ENCODE measurements at places on chromosomes 7 and 10.
A peak's percentile ranks its signal among the peaks of the same experiment; 100 is the strongest.

- no peak for DNase-seq
Observed at GRCh38 chr10:133151543-133151972, 8.5 kb upstream of the KNDC1 start.

GRCh38 chr7:23275912-23276311, 23.2 kb upstream of the MALSU1 start:
- no peak for DNase-seq

- DNase-seq: no peak
Observed at GRCh38 chr7:37467002-37467401, 18.3 kb upstream of the ELMO1 start.

- no peak for DNase-seq
Observed at GRCh38 chr7:69374044-69374425, 224.2 kb upstream of the AUTS2 start.

DNA sequence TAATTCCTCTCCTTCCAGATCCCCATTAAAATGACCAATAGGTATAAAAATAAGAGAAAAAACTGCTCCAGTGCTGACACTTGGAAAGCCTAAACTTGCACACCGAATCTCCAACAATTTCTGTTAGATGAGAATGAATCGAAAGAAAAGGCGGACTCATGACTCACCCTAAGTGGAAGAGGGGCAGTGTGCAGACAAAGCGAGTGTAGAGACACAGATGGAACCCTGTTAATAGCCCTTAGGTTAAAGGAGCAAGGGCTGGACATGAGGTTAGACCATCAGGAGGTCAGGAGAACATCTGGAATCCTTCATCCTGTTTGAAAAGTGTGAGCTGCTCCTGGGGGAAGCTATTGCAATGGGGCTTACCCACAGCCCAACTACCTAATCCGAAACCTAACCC, 103.4 kb upstream of the GLI3 start:
- no peak for DNase-seq

DNA sequence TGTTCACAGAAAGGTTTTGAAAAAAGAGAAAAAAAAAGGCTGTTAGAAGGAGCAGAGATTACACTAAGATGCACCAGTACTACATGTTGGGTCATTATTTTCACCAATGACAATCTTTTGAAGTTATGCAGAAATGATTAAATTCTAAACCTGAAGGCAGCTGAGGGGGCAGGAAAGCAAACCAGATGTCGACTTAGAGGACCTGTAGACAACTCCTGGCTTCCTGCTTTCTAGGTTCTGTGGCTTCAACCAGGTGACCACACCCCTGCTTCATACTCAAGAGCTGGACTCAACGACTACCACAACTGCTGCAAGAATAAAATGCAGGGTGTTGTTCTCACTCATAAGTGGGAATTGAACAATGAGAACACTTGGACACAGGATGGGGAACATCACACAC, 30.0 kb downstream of the MYOF start:
- no peak for DNase-seq

DNA sequence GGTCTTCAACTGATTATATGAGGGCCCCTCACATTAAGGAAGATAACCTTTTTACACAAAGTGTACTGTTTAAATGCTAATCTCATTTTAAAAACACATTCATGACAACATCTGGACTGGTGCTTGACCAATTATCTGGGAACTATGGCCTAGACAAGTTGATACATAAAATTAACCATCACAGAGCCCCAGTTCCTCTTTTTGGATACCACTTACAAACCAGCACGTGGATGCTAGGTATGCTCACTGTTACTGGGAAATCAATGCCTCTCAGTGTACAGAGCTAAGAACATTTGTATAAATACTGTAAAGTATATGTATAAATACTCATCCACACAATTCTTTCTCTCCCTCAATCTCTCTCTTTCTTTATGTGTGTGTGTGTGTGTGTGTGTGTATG, 1217.8 kb upstream of the LRRTM3 start:
- no peak for DNase-seq

GRCh38 chr10:88118729-88119128, 255.3 kb downstream of the PTEN start:
- no peak for DNase-seq

DNA sequence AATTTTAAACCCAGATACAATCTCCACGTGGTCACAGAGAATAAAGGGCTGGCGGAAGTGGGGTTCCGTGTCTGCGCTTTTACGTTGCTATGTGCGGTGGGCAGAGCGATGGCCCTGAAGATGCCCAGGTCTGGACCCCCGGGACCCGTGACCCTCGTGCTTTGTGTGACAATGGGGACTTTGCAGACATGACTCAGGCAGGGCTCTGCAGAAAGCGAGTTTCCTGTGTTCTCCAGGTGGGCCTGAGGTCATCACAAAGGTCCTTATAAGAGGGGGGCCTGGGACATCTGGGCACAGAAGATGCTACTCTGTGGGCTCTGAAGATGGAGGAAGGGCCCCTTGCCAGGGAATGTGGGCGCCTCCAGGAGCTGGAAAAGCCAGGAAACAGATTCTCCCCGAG, 95.3 kb downstream of the ELFN1 start:
- no peak for DNase-seq

GRCh38 chr10:31020209-31020608, 11.5 kb downstream of the ZNF438 start:
- no peak for DNase-seq

GRCh38 chr7:37354656-37355131, 94.0 kb downstream of the ELMO1 start:
- no peak for DNase-seq

GRCh38 chr7:157357129-157358040, 20.6 kb downstream of the DNAJB6 start:
- no peak for DNase-seq

GRCh38 chr7:92447345-92448204, at the start of gene GATAD1:
GATAD1 (plus strand) TSS chr7:92447482; CDS start chr7:92447730, 248 bp downstream.
- peak; percentile 86 for DNase-seq

DNA sequence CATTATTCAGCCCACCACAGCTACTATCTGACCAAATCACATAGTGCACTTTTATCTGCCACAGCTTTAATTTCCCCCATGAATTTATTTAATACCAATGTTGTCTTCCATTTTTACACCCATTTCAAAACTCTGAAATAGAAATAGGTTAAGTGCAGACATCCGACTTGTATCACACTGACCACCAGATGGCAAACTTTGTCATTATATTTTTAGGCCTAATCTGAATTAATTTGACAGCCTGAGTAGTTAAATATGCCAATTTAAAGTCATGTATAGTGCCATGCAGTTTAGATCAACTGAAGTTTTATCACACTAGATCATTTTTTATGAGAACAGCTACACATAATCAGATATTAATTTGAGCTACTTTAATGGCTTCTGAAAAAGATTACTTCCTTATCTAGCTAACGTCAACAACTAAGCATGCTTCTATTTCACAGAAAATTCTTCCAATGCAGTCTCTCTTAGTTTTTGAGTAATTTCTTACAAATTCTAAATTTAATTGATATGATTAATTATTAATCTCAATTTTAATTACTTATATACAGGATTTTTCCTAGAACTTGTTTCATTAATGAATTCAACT, 566.4 kb downstream of the GFRA1 start:
- peak; percentile 0 for DNase-seq

GRCh38 chr7:120799147-120799546, 58.8 kb downstream of the TSPAN12 start:
- DNase-seq: no peak

DNA sequence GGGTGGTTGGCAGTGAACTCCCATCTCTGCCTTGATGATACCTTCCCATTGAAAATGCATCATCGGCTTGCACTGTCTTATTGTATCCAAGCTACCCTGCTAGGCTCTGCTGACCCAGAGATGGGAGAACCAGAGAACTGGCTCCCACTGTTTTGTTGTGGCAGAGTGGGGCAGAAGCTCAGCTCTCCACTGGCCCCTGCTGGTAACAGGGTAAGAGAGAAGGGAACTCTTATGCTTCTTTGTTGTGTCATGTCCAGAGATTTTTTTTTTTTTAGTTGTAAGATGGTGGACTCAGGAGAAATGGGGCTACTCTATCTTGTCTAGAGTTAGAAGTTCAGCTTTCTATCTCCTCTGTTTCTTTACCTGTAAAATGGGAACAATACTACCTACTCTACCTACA, 100.5 kb upstream of the SDK1 start:
- DNase-seq: peak; percentile 76

GRCh38 chr7:135911099-135911498, 66.1 kb downstream of the MTPN start:
- DNase-seq: no peak

DNA sequence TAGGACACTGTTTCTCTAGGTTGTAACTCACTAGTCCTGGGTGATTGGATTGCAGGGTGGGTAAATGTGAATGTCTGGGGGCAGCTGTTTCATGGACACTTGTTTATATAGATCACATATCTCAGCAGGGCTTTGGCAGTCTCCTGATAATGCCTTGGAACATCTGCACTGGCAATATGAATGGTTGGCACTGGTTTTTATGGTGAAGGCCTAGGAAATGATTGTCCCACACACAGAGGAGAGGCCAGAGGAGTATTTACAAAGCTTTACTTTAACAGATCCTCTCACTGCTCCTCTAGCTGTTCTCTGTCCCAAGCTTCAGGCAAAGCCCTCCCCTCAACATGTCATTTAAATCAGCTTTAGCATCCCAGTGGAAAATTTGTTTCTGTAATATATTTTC, 171.3 kb upstream of the STEAP4 start:
- no peak for DNase-seq

DNA sequence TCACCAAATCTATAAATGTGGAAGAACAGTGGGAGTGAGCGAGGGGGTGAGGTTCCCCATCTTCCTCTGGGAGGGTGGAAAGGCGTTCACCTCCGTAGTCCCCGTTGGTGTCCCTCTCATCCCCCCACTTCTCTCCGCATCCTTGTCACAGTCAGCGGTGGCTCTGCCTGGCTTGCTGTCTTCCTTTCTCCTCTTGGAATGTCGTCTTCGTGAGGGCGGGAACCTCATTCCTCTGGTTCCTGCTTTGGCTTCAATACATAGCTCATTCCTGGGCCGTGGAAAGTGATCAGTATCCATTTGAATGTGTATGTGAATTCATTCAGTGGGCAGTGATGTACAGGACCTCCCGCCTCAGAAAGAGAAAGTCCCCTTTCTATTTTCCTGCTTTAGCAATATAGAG, 289.4 kb downstream of the CAMK1D start:
- no peak for DNase-seq

- no peak for DNase-seq
Observed at GRCh38 chr10:56880606-56881005, 519.5 kb upstream of the ZWINT start.

DNA sequence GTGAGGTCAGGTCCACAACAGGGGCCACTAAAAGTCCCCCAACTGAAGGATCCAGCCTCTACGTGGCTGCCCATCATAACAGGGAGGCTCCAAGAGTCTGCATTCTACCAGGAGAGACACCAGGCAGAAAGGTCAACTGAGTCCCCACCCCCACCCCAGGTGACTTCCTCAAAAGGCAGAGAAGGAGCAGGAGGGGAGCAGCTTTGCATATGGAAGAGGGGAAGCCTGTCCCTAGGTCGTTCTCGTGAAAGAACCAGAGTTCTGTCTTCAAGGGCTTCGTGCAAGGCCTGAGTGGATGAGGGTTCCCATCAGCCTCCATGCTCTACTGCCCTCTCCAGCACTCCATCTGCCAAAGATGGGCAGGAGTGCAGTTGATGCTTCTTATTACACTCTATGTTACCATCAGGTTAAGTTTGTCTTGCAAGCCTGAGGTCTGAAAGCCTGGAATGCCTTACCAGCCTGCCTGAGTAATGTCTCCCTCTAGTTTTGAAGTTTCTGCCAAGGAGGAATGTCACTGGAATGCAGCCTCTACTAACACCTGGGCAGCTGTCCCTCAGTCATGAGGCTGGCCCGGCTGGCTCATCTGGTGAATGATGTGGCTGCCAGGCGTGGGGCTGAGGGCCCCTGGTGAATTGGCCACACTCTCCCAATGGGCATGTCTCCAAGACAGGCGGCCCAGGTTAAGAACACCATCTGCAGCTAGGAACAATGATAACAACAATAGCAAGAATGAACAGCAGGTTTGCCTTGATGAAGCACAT, 54.3 kb upstream of the SMNDC1 start:
- DNase-seq: no peak

DNA sequence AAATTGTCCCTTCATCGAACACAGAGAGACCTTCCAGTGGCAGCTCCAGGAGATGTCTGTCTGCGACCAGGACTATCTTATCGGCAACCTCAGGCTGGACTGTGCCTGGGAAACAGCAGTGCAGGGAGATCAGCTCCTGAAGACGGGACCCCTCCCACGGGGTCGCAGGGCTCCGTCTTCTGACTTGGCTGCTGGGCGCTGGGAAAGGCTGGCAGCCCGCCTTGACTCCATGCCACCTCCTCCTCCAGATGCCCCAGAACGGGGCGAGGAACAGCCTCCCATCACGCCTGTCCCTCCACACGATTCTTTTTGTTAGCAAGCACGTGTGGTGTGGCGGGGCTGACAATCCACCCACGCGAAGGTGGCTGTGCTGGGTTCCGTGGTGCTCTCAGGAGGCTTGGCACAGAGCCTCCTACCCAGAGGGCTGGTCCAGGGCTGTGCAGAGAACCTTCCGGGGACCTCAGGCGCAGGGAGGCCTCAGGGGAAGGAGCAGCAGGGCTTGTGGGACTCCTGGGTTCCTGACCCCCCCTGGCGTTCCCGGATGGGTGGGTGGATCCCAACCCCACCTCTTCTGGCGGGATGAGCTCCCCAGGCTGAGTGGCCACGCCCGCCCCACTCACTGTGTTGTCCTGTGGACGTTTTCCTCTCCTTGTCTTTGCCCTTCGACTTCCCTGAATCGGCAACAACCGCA, 47.6 kb upstream of the NKX6-2 start:
- DNase-seq: no peak

- no peak for DNase-seq
Observed at GRCh38 chr7:100107125-100107737, 5.8 kb downstream of the AP4M1 start.

DNA sequence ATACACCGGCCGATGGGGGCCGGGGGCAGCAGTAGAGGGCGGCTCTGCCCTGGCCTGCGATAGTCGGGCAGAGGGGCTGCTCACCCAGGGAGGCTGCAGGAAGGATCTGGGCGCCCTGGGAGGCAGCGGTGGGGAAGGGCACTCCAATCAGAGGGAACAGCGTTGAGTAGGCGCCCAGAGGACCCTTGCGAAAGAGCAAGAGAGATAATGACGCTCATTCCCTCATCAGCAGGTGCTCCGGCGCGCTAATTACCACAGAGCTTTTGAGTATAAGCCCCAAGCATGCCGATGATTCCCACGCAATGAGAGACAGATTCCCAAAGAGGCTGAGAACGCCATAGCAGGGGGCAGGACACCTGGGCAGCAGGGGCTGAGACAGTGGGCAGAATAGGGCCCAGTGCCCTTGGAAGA, 215.3 kb downstream of the MAD1L1 start:
- DNase-seq: no peak

DNA sequence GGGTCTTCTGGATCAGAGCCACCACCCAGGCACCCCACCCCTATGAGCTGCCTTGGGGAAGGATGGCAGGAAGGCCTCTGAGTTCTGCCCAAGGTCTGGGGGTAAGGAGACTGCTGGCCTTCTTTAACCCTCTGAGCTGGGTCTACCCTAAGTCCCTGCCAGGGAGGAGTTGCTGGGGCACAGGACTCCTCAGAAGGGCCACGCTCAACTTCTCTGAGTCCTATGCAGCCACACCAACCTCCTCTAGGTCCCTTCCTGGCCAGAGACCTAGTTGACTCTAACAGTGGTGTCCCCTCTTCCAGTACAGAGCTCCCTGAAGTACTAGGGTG, 2.6 kb upstream of the NEURL1 start:
- DNase-seq: no peak
